NCI-H1436 (cell line): ENCODE measurements at places on chromosomes 3 and 15.
A peak's percentile ranks its signal among the peaks of the same experiment; 100 is the strongest.

DNA sequence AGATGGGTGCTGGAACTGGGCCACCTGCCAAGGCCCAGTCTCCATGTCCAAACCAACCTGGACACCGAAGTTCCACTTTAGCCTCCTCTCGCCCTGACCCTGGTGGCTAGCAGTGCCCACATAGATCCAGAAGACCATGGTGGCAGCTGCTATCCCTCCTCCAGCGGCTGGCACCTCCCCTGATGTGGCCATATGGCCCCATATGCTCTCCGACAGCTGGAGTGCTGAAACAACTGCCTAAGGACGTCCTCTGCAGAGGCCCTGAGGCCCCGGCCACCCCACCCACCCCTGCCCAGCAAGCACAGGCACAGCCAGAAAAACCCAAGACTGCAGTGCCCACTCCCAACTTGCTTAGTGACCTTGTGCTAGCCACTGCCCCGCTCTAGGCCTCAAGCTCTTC lies 182.3 kb upstream of the LINGO1 start:
- no peak for DNase-seq

DNA sequence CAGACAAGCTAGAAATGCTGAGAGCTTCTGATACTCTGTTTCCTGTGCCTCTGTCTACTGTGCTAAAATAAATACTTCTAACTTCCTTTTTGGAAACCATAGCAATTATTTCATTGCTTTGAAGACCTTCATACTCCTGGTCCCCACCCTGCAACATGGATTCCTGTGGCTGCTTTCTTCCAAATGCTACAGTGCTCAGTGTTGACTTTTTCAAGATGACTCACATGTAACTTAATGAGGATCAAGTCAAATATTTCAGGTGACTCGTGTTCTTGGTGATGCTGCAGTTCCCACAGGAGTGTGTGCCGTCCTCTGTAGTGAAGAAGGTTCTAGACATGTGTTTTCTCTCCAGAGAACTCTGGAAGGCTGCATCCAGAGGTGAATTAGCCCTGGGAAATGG lies 288.6 kb downstream of the CLSTN2 start:
- DNase-seq: no peak

DNA sequence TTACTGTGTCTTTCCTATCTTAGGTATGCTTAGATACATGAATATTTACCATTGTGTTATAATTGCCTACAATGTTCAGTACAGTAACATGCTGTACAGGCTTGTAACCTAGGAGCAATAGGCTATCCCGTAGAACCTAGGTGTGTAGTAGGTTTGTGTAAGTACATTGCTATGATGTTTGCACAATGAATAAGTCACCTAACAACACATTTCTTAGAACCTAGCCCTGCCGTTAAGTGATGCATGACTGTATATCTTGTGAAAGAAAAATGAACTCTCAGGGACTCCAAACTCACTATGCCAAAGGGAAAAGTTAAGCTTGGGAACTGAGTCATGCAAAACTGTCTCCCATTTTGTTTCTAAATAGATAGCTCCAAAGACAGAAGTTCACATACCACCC lies 91.5 kb upstream of the ACP3 start:
- no peak for DNase-seq

DNA sequence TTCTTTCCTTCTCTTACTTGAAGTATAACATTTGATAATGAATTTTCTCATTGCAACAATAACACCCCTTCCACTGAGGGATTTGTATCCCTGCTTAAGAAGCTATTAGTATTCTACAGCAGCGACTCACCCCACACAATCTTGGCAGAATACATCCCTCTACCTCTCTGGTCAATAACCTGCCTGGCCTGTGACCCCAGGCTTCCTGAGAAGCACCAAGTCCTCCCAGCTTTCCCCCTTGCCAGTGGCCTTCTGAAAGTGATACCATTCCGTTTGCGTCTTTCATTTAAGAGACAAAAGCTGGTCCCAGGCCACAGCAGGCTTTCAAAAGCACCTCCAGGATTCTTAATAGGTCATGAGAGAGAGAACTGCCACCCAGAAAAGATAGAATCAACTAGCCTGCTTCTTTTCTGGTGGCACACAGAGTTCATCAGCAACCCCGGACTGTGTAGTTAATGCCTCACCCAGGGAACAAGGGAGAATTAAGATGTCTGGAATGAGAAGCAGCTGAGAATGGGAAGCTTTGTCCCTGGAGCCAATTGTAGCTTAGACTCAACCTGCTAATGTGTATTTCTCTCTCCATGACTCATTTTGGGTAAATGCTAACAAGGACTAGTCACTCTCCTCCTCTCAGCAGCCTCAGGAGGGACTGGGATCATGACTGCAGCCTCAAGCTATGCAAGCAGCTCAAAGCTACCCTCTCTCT lies 101.0 kb upstream of the CPNE4 start:
- DNase-seq: no peak

- peak; percentile 86 for DNase-seq
Observed at GRCh38 chr3:184513276-184514170, 48.1 kb upstream of the EPHB3 start.

GRCh38 chr3:58564456-58565160 lies 12.6 kb downstream of the FAM107A start:
- no peak for DNase-seq

GRCh38 chr3:123143669-123144411 lies 57.9 kb upstream of the SEC22A start:
- no peak for DNase-seq

GRCh38 chr15:46618984-46619383 lies 984.2 kb downstream of the SQOR start:
- DNase-seq: no peak

DNA sequence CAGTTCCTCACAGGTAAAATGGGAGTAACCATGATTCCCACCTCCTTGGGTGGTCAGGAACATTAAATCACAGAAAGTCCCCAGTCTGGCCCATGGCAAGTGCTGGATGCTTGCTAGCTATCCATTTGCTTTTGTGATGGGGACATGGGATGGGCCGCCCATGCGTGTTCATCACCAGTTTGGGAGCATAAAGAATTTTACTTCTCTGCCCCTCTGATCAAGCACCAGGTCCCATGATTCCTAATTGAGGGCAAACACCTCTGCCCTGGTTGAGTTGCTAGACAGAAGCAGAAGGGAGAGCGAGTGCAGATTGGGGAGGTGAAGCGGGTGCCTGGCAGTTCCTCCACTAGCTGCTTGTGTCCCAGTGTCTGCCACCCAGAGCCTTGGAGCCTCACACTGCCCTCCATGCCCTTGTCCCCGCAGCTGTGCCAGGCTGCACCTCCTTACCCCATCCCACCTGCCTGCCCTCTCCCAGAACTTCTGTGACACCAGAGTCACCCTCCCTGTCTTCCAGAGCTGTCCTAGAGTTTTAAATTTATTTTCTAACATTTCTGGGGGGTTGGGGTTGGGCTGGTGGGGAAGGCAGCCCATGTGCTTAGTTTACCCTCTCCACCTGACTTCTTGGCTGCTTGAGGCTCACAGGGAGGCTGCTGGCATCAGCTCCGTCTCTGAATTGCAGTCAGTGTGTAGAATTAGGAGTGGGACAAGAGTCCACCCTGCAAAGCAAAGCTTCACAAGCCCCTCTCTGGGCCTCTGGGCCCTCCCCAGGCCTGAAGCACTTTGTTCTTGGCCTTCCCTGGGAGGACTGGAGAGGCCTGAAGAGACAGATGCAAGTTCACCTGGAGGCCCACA lies 18.4 kb downstream of the CFAP100 start:
- no peak for DNase-seq

- peak; percentile 80 for DNase-seq
Observed at GRCh38 chr15:51380999-51381806, 39.7 kb downstream of the GLDN start.

DNA sequence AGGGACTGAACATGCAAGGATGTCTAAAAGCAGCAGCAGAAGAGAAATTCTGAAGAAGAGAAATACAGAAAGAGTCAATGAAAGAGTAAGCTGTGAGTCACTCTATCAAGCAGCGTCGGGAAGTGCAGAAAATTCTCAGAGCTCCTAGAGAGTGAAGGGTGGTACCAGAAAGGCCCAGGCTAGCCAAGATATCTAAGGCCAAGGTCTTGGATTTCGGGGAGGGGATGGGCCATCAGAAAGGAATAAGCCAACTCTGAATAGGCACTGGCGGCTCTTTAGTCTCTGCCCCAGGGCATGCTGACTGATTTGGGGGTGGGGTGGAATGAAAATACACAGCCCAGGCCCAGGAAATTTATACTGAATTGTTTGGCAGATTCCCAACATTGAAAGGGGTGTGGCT lies 70.8 kb downstream of the GPR156 start:
- no peak for DNase-seq

- DNase-seq: no peak
Observed at GRCh38 chr15:52448011-52448890, 80.4 kb downstream of the MYO5A start.

- DNase-seq: no peak
Observed at GRCh38 chr3:160027541-160028195, 39.0 kb downstream of the IL12A start.

DNA sequence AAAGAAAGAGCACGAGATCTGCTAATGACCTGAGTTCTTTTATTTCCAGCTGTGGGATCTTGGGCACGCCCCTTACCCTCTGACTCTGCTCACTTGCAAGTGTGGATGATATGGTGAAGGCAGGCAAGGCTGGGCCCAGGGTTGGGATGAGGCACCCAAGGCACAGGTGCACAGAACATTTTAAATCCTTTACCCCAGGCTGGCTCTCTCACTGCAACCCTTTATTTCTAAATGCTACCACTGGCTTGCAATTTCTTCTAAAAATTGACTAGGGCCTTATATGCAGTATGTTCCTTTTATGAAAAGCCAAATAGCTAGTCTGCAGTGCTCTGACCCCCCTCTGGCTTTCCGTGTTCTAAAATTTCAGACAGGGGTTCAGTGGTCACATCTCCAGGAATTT lies 237.7 kb downstream of the VPS13C start:
- no peak for DNase-seq

GRCh38 chr15:48616216-48616615 lies 29.3 kb downstream of the FBN1 start:
- no peak for DNase-seq

DNA sequence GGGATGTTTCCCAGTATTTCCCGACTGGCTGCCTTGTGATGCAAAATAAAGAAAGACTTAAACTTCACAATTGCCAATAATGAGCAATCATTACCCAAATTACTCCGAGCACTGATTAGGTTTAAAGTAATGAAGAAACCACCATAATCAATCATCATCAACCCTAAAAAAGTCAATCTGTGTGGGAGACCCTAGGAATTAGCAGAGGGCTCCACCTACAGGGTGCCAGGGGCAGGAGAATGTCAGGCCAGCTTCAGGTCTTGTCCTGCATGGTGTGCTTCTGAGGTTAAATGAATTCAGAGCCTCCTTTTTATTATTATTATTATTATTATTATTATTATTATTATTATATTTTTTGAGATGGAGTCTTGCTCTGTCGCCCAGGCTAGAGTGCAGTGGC lies 478.0 kb upstream of the ARRDC4 start:
- peak; percentile 13 for DNase-seq

DNA sequence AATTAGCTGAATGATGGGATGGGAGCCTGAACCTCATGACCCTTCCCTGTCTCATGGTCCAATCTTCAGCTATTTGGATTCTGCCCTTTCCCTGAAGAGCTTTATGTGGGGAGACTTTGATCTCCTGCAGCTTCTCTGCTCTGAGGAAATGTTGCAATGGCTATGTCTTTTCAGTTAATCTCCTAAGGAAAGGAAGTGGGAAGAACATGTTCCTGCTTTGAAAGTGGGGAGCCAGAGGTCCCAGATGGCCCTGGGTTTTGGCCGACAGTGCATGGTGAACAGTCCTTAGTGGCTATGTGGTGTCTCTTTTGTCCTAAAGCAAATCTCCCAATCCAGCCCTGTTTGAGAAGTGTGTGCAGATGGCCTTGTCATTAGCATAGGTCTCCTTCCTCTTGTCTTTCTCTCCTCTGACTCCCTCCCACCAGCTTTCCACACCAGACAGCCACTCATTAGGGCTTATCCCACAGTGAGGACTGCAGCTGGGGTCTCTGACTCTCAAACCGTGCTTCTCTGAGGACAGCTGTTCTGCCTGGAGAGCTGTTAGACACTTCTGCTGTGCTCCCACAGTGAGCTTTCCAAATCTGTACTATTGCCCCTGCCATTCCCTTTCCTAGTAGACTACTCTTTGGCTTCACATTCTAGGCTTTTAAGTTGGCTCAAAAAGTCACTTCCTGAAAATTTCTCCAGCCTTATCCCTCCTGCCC lies 365.8 kb upstream of the UMPS start:
- DNase-seq: no peak

- DNase-seq: no peak
Observed at GRCh38 chr3:39362192-39362591, 21.0 kb upstream of the SLC25A38 start.

DNA sequence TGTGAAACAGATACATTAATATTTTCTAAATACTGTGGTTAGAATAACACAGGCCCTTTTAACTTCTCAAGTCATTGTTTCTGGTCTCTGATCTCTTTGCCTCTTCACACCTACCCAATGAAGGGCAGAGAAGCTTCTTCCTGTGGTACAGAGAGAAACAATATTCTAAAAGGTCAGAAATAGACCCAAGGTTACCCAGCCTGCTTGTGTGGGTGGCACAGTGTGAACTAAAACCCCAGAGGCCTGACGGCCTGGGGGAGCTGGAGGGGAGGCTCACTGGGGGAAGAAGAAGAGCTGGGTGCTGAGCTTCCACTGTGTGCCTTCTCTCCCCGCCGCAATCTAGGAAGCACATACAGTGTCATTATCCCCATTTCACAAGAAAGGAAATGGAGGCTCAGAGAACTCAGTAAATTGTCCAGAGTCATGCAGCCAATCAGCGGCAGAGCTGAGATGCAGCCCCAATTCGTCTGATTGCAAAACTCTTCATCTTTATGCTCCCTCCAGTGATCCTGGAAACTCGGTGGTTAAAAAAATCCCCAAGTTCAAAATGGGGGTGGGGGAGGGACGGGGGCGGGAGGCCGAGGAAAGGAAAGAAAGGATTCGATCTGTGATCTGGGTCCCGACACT lies 64.1 kb upstream of the HEG1 start:
- DNase-seq: no peak

DNA sequence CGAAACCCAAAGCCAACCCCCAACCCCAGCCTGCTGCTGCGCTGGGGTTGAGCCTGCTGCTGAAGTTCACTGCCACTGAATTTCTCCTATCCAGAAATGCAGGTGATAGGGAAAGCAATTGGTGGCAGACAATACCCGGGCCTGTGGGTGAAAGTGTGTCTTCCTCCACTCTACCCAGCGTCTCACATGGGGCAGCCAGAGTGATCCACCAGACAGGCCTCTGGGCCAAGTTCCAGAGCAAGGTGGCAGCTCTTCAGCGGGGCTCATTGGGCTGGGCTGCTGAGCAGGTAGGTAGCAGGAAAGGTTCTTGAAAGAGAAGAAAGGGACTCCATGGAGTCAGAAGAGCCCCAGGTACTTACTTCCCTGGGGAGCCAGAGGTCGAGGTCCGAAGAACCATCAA lies 6.0 kb downstream of the ADCY5 start:
- no peak for DNase-seq

- DNase-seq: no peak
Observed at GRCh38 chr15:96416218-96416933, 85.9 kb downstream of the NR2F2 start.

DNA sequence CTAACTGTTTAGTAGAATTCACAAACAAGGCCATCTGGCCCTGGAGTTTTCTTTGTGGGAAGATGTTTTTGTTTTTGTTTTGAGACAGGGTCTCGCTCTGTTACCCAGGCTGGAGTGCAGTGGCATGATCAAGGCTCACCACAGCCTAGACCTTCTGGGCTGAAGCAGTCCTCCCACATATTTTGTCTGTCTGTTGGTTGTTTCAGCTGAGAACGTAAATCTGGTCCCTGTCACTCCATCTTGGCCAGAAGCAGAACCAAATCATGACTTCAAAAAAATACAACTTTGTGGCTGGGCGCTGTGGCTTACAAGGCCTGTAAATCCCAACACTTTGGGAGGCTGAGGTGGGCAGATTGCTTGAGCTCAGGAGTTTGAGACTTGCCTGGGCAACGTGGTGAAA lies 27.1 kb downstream of the MRAS start:
- no peak for DNase-seq

GRCh38 chr15:70063261-70063925 lies 34.3 kb downstream of the TLE3 start:
- no peak for DNase-seq
